ENCODE measurements at places on chromosomes 2 and 18.
A peak's percentile ranks its signal among the peaks of the same experiment; 100 is the strongest.

GRCh38 chr18:35099911-35100310 lies 58.7 kb downstream of the MAPRE2 start:
- DNase-seq = no peak

- DNase-seq = no peak
Observed at GRCh38 chr2:202109737-202110184, 36.7 kb downstream of the KIAA2012 start.

GRCh38 chr2:86686905-86687304 lies 33.2 kb upstream of the RMND5A start:
- DNase-seq = no peak

GRCh38 chr2:238685327-238685709 lies 162.6 kb upstream of the TWIST2 start:
- no peak for DNase-seq

DNA sequence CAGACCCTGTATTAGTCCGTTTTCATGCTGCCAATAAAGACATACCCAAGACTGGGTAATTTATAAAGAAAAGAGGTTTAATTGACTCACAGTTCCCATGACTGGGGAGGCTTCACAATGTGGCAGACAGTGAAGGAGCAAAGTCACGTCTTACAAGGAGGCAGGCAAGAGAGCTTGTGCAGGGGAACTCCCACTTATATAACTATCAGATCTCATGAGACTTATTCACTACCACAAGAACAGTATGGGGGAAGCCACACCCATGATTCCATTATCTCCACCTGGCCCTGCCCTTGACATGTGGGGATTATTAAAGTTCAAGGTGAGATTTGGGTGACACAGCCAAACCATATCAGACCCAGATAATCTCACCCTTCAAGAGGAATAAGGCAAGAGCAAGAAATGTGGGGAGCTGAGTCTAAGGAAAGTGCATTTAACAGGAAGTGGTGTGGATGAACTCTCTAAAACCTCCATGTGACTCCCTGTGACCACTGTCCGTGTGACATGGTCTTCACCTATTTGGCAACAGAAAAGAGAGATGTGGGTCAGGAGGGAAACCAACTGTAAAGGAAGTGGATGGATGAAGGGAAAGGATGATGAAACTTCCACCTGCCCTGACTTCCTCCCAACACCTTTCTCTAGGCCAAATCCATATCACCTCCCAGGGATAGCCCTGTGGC lies 110.6 kb downstream of the ATL2 start:
- DNase-seq = no peak

- no peak for DNase-seq
Observed at GRCh38 chr2:88059979-88060906, 4.7 kb upstream of the KRCC1 start.

GRCh38 chr2:216343221-216343980 lies 28.9 kb downstream of the MARCHF4 start:
- DNase-seq = no peak

DNA sequence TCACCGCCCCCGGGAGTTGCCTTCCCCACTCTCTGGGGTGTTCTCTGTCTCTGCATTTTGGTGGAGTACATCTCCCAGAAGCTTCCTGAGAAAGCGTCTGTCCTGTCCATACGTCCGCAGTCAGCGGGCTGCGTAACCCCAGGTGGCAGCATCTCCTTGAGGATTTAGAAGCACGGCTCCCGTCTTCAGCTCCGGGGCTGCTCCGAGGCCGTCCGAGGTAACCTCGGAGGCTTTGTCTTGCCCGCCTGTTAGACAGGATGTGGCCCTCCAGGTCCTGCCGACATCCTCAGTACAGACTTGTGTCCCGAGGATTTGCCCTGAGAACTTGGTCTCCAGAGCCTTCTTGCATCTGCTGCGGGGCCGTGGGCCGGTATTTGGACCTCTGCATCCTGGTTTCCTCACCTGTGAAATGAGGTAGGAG lies 58.4 kb downstream of the CTDP1 start:
- DNase-seq = no peak

GRCh38 chr2:176087330-176088047 lies 3.7 kb upstream of the EVX2 start:
- no peak for DNase-seq

- DNase-seq = no peak
Observed at GRCh38 chr2:10518470-10519393, 70.6 kb upstream of the ODC1 start.

GRCh38 chr2:66698091-66698490 lies 263.2 kb downstream of the MEIS1 start:
- no peak for DNase-seq

GRCh38 chr2:42102591-42103450 lies 55.0 kb downstream of the PKDCC start:
- DNase-seq = peak; percentile 32

DNA sequence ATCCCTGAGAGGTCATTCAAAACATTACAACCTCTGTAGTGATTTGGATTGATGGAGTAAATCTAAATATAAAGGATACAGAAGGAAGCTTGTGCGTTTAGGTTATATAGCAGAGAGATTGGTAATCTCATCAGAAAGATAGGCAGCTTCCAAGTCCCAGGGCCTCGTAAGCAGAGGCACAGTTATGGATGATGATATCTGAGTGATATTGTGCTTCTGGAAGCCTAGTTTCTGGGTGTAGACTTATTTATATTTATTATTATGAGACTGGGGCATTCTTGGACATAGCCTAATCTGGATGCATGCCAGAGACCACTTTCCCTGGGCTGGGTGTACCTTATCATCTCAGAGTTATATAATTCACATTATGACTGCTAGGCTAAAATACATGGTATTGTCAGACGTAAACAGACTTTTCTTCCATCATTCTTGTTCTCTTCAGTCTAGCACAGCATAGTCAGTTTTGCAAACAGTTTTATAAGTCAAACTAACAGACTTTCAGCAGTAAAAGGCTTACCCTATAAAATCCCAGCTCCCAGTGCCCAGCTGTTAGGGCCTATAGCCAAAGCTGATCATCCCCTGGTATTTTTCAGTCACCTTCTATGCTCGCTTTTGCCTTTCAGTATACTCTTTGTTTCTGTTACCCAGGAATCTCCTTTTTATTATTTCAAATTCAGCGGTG lies 47.9 kb downstream of the RAB3GAP1 start:
- no peak for DNase-seq

DNA sequence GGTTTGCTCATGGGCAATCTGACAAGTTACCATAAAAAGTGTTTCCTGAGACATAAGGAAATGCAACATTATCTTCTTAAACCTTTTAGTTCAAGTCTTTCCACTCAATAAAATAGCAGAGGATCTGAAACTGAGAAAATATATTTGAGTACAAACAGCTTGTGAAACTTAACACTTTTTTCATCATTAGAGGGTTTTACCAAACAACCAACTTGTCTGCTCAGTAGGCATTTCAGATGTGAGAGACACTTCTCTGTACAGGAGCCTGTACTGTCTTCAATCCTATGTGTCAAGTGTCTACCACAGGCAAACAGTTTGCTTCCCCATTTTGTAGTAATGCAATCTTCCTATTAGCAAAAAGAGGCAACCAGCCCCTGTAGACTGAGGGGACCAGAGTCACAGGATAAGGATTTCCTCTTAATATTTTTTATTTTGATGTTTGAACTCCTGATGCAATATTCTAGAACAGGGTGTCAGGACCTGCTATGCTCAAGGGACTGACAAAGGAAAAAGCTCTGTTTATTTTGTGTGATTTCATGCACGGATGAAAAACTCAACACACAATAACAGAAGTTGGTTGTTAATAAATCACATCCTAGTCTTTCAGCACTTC lies 159.1 kb upstream of the LHCGR start:
- DNase-seq = no peak

DNA sequence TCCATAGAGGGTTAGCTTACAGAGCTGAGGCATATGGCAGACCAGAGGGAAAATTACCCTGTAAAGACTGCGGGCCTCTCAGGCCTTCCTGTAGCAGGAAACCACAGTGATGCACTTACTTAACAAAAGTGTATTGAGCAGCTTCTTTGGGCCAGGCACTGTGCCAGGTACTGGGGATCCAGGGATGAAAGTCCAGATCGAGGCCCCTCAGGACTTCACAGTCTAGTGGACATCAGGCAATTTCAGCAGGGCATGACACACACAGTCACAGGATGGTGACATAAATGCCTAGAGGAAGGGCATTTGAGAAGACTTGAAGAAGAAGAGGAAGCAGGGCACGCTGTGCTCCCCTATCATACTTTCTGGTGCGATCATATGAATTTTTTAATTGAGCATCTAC lies 71.7 kb downstream of the MARCO start:
- no peak for DNase-seq

GRCh38 chr2:222208010-222208690 lies 90.6 kb downstream of the PAX3 start:
- DNase-seq = no peak

DNA sequence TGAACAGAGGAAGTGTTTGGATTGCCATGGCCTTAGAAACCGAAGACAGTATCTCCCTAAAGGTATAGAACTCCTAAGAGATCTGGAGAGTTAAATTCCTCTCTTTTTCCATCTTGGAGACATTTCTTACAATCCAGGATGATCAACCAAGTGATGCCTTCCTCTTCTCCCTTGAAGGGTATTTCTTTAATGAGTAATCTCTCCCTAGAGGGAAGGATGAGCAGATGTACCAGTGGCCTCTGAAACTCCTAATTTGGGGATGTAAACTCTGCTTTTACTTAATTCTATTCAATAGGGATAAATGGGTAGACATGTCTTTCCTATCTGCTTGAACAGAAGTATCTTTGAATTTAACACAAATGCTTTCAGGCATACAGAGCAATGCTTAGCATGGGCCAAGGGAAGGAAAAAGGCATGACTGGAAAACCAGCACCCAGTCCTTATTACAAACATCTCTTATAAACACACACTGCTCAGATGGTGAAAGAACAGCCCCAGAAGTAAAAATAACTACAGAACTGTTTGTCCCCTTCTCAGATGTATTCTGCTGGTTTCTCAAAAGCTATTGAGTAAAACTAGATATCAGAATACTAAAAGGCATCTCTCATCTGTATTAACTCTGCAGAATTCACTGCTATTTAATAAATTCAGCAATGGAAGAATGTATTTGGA lies 4.7 kb upstream of the THNSL2 start:
- DNase-seq = no peak

DNA sequence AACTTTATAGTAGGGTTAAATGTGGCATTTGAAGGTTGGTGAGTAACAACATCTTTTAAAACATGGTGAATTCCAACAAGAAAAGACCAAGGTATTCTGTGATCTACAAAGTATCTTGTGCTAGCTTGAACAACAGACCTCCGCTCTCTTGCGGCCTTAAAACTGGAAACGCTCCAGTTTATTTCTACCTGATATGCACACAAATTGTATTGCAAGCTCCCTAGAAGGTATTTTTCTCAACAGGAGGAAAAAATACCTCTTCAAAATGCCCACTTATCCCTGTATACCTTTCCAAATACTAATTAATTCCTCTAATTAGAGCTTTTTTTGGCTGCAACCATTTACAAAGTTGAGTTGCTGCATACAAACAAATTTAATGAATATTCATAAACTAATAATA lies 69.5 kb downstream of the KCNH7 start:
- DNase-seq = no peak

DNA sequence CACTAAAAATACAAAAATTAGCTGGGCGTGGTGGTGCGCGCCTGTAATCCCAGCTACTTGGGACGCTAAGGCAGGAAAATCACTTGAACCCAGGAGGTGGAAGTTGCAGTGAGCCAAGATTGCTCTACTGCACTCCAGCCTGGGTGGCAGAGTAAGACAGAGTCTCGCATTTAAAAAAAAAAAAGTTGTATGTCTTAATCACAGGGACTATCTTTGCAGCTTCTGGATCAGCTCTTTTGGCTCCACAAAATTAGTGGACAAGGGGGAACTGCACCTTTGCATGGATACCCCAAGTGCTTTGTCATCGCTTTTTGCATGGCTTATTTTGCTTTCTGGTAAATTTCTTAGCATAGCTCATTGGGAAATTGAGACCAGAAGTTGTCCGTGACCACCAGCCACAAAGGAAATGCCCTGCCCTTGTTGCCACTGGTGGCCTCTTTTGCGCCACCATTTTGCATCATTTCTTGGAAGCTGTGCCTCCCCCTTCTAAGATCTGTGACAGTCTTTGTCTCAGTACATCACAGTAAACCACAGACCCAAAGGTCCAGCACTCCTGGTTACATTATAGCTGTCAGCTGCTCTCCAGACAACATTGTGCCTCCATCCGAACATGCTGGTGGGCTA lies 43.9 kb upstream of the PCBP1 start:
- DNase-seq = peak; percentile 41

DNA sequence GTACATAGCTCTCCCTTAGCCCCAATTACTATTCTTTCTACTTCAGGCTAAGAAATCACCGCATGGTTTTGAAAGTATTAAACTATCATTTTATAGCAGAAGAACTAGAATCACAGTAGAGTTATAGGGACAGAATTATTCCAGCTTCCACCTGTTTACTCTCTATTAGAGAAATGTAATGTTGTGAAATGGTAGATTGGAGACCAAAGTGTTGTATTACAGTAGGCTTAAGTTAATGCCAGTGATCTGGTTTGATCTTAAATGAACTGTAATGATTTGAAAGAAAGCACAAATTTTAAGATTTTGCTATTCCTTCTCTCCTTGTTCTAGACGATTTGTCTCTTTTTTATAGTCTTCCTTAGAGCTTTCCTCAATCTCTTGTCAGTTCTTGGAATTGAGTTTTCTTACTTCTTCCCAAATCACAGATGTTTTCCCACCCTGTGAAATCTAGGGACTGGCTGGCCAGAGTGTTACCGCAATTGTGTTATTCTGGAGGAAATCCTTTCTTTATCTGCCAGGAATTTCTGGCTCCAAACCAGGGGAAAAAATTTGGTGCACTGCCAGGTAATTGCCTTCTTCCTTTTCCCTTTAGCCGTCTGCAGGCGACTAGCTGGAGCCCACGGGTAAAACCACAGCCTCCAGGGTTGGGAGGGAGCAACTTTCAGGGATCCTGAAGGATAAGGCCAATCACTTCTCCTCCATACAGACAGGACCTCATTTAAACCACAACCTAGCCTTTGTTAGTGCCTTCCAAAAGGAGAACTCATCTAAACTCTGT lies 51.7 kb downstream of the NOP58 start:
- no peak for DNase-seq

- DNase-seq = no peak
Observed at GRCh38 chr2:41647468-41648050, 400.3 kb upstream of the PKDCC start.

GRCh38 chr2:118699447-118700175 lies 147.8 kb downstream of the EN1 start:
- no peak for DNase-seq

GRCh38 chr18:3453540-3454364 lies 3.8 kb downstream of the TGIF1 start:
- no peak for DNase-seq

GRCh38 chr18:46297621-46298020 lies 193.4 kb downstream of the HAUS1 start:
- DNase-seq = no peak

GRCh38 chr18:80202264-80202998 lies 44.9 kb downstream of the PARD6G start:
- no peak for DNase-seq

GRCh38 chr18:12855916-12856315 lies 28.1 kb downstream of the PTPN2 start:
- no peak for DNase-seq

Data from activated effector memory CD4-positive, alpha-beta T cell treated with Interleukin-2 at 50 U/mL for 16 hours (primary cell).